ENCODE measurements at places on chromosomes 12 and 14. TPM values are rescaled to one million over a fixed set of nuclear protein-coding genes. Genes with fewer than 3 reads are reported as not detected.

DNA sequence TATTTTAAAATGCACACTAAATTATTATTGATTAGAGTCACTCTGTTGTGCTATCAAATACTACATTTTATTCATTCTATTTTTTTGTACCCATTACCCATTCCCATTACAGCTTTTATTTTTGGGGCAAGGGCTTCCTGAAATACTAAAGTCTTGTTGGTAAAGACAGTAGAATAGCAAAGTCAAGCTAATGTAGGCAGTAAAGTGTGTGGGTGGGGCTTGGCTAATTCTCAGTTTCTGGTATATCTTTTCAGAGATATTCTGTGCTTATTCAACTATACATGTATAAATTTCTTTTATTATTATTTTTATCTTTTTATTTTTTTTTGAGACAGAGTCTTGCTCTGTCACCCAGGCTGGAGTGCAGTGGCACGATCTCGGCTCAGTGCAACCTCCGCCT is 22.3 kb upstream of the PHC1 start:
- no peak for DNase-seq

DNA sequence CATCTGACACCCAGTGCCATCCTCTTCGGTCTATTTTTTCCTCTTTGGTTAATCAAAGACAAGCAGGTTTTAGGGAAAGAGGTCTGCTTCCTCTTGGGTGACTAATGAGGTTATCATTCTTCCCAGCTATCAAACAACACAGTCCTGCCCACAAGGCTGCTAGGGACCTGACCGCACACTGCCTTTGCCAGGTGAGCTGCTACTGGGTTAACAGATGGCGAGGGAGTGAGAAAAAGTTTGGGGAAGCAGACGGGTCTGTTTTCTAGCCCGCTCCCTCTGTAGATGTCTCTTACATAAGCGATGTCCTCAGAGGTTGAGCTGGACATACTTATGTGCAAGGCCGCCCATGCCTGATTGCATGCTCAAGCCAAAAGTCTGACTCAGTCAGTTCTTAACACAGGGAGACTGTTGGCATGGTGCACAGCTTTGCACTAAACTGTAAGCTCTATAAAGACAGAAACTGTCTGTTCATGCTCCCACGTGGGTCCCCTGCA is 94.1 kb downstream of the SLC15A4 start:
- no peak for DNase-seq

- no peak for DNase-seq
Measured at GRCh38 chr14:39303115-39303514, 69.4 kb downstream of the MIA2 start.

GRCh38 chr12:81295251-81295650 is 217.4 kb downstream of the ACSS3 start:
- no peak for DNase-seq

GRCh38 chr14:30966415-30967363 is 58.8 kb upstream of the AP4S1 start:
- DNase-seq, result no peak

GRCh38 chr12:121289962-121290361 is 6.5 kb downstream of the CAMKK2 start:
- DNase-seq, result no peak

- DNase-seq, result no peak
Measured at GRCh38 chr12:19967431-19967830, 400.9 kb upstream of the PDE3A start.

GRCh38 chr12:83185241-83185640 is 498.5 kb downstream of the TMTC2 start:
- no peak for DNase-seq

DNA sequence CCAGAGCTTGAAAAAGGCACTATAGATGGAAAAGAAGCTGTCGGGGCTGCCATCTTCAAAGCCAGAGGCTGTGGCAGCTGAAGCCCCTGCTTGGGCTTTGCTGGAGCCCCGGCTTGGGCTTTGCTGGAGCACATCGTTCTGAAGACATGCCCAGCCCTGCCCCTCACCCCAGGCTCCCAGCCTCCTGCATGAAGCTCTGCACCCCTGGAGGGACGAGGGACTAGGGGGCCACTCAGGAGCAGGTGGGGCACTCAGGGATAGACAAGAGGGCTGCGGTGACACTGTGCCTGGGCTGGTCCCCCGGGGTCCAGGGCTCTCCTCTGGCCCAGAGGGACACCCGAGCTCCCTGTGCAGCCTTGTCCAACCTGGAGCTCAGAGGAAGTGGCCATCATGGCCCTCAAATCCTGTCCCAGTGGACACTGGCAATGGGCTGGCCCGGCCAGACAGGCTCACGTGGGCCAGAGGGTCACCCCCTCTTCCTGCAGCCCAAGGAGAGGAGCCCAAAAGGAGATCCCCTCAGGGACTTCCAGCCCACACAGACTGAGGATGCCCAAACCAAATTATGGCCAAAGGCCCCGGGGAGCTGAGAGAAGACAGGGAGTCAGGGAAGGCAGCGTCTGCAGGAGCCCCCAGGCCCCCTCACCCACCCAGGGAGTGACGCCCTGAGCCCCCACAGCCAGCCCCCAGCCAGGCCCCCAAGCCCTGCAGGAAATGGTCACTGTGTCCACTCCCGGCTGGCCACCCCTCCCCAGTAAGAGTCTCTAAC is 23.1 kb upstream of the C14orf180 start:
- DNase-seq, result no peak

- DNase-seq, result no peak
Measured at GRCh38 chr14:105845725-105846309, 319.4 kb downstream of the TMEM121 start.

- DNase-seq, result no peak
Measured at GRCh38 chr12:98724384-98725155, 79.5 kb downstream of the APAF1 start.

- DNase-seq, result peak; percentile 50
Measured at GRCh38 chr12:111387747-111388323, 17.9 kb upstream of the SH2B3 start.

- DNase-seq, result no peak
Measured at GRCh38 chr14:79597566-79597965, 613.7 kb downstream of the DIO2 start.

GRCh38 chr14:102917056-102917385 is 5.4 kb upstream of the AMN start:
- no peak for DNase-seq

DNA sequence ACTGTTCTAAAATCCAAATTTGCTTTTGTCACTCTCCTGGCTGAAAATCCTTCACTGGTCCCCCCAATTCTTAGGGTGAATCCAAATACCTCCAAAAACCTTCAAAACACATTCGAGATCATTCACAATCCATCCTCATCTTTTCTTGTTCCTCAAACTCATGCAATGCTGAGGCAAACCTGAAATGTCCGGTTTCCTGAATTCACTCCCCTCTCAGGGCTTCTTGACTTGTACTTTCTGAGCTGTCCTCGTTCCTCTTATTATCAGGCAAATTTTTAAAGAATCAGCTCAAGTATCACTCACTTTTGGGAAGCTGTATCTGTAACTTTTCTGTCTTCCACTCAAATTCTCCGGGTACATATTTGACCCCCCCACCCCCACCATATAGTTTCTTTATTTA is 84.9 kb upstream of the DUSP6 start:
- DNase-seq, result no peak

GRCh38 chr14:35934499-35934898 is 108.4 kb downstream of the BRMS1L start:
- no peak for DNase-seq

- DNase-seq, result no peak
Measured at GRCh38 chr12:38771871-38772270, 133.5 kb downstream of the CPNE8 start.

Gene TEAD4
- total RNA-seq, result 22.5 TPM

Gene KCNMB4
- total RNA-seq, result 8.5 TPM

Gene LRRK2
- total RNA-seq, result 0.03 TPM

Data from neural progenitor cell (in vitro differentiated cells).